ENCODE measurements at places on chromosomes 1 and 21. TPM values are rescaled to one million over a fixed set of nuclear protein-coding genes. Genes with fewer than 3 reads are reported as not detected.
A peak's percentile ranks its signal among the peaks of the same experiment; 100 is the strongest.

Gene C1orf94
- not detected for polyA plus RNA-seq

Gene OR10T2
- polyA plus RNA-seq: not detected

Gene FCRL5
- 0.02 TPM for polyA plus RNA-seq

Gene RNF186
- polyA plus RNA-seq: 13.2 TPM

DNA sequence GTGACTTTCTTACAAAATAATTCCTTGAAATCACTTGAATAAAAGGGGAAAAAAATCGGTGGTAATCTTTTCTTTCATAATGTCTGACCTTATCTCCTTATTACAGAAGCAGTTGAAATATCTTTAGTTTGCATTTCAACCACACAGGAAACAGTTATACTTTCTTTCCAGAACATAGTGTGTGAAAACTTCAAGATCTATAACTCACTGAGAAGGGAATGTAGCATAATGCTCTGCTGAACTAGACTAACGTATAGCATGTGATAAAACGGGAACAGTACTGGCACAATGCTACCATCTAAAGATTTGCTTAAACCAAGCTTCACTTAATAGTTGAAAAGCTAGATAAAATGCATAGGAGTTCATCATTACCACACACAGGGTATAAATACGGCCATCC, 45.0 kb downstream of the VAV3 start:
- DNase-seq: no peak

DNA sequence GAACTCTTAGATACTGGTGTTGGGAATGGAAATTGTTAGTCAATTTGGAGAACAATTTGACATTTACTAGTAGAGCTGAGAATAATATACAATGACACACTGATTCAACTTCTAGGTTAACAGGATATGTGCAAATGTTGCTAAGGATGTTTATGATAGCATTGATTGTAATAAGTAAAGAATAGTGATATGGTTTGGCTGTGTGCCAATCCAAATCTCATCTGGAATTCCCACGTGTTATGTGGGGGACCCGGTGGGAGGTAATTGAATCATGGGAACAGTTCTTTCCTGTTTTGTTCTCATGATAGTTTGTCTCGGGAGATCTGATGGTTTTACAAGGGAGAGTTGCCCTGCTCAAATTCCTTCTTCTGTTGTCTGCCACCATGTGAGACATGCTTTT, 302.4 kb upstream of the TMPRSS15 start:
- no peak for DNase-seq

DNA sequence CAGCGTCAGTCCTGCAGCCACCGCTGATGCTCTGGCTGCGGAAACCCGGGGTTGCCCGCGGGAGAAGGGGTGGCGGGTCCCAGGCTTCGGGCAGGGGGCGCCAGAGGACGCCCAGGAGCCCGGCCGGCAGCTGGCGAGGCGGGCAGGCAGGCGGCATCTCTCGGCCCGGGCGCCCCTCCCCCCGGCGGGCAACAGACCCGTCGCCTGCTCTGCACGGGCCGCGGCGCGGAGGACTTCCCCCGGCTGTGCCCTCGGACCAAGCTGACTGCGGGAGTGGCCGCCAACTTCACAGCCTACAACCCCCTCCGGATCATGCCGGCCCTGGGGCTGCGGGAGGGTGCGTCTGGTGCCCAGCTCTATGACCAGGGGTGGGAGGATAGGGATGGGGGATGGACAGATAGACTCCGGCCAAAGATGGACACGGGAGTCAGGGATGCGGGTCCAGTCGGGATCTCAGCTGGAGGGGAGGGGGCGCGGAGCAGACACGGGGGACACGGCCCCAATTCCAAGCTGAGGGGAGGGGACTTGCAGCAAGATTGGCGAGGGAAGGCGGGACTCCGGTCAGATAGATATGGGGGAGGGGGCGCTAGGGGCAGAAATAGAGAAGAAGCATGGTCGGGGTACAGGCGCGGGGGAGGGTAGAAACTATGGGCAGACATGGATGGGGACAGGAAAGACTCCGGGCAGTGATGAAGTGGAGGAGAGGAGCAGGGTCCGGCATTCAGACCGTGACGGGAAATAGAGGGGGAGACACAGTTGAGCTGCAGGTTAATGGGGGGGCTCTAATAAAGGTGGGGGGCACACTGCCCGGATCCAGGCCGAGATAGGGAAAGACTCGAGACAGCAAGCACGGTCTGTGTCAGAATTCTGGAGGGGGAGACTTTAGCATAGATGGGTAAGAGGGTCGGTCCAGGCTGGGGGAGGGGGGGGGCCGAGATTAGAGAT, 1.1 kb downstream of the ADGRB2 start:
- peak; percentile 55 for DNase-seq

All from pancreas (tissue), 10 donors.